Amniotic stem cell (primary cell): ENCODE measurements at places on chromosomes 16 and 17.

GRCh38 chr16:2455081-2455845 lies 4.6 kb upstream of the TEDC2 start:
- DNase-seq: no peak

- DNase-seq: no peak
Observed at GRCh38 chr17:15238057-15238456, 27.1 kb downstream of the PMP22 start.

- DNase-seq: no peak
Observed at GRCh38 chr16:30958175-30959079, 873 bp downstream of the SETD1A start.

GRCh38 chr17:72193391-72194106 lies 72.7 kb downstream of the SOX9 start:
- no peak for DNase-seq
